ENCODE measurements at places on chromosomes 3 and 15.

DNA sequence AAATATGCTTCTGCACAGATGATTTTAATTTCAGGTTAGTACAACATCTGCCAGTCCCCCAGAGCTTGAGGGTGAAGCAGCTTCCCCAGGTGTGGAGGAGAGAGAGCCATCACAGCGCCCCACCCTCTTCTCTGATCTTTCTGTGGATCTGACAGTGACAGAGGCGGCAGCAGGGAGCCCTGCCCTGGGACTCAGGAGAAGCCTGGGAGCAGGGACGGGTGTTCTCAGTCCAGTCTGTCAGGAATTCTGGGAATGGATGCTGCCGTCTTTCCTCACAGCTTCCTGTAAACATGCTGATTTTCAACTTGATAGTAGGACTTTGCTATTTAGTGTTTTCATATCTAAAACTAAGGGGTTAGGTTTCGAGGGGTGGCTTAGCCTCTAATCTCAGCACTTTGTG, 11.4 kb upstream of the RAB8B start:
- DNase-seq: no peak

DNA sequence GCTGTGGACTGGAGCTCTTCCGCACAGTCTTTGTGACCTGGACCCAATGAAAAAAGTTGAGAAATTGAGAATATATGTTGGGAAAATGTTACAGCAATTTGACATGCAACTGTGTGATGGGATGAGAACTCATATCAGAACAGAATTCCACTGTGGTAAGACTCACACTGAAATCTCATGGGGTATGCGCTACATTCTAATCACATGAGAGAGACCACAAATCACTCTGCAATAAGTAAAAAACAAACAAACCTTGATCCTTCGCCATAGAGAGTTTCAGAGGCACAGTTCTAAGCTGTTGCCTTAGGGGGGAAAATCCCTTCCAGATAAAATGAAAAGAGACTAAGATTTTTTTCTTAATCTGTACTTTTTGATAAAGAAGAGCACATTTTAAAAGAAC, 37.3 kb downstream of the LMCD1 start:
- no peak for DNase-seq

DNA sequence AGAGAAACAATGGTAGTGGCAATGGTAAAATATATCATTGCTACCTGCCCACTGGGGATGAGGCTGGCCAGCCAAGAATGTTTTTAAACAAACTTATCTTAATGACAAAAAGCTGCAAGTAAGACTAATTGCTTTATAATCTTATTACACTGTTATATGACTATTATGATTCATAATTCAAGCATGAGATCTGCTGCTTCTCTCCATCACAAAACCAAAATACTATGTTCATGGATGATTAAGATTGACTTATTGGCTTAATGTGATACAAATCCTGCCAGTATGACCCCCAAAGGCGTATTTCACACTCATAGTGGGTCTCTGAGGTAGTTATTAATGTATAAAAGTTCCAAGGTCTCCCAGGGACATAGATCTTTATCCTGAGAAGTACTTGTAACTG, 52.6 kb downstream of the FBN1 start:
- DNase-seq: no peak

DNA sequence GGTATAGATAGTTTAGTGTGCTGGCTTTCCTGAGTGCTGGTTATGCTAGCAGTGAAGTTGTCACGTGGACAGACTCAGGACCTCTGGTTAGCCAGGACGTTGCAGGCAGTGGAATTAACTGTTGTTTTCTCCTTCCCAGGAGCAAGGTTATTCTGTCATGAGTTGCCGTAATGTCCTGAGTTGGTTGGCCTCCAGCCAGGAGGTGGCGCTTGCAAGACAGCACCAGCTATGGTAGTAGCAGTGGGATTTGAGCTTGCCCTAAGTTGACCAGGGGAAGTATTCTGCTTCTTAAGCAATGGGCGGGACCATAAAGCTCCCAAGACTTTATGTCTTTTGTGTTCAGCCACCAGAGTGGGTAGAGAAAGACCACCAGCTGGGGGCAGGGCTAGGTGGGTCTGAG, 240.7 kb upstream of the DNAJC19 start:
- DNase-seq: no peak

DNA sequence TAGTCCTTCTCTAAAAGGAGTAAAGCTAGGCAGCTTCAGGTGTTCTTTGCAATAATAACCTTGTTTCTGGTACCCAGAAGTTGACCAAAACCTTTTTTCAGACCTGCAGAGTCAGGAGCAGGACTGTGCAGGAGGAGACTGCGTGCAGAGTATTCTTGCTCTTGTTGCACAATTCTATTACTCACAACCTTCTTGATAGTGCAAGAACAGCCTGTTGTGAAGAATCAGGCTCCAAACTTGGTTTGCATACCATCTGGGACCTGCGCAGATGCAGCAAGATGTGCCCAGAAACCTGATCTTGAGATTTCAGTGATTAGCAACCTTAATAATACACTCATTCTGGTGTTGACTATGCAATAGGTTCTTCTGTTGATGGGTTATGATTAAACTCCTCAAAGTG, 111.9 kb downstream of the ATG7 start:
- no peak for DNase-seq

GRCh38 chr15:100897221-100898151, 17.9 kb downstream of the ALDH1A3 start:
- DNase-seq: no peak

DNA sequence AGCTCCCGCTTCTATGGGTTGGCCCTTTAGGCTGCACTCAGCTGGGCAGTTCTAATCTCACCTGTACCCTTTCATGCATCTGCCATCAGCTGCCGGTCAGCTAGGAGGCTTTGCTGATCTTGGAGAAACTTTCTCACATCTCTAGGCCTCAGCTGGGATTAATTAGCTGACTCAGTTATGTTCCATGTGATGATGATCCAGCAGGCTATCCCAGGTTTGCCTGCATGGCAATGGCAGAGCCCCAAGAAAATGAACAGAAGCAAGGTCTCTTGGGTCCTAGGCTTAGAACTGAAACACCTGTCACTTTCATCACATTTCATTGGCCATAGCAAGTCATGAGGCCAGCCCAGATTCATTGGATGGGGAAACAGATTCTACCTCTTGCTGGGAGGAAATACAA, 304.6 kb upstream of the TBC1D5 start:
- no peak for DNase-seq

DNA sequence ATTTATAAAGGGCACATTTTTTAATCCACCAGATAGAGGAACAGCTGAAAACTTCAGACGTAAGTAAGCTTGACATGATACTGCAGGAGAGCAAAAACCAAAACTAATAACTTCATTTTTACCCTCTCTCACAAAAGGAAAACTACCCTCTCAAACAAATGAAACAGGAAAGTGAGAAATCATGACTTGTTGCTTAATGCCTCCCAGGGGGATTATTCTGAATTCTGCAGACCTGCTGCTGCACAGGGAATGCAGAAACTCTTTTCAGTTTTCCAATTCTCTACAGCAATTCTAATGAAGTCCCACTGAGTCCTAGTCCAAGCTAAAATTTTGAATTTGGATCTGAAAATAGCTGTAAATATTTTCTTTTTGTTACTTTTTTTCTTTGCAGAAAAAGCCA, 637.1 kb upstream of the CCDC54 start:
- no peak for DNase-seq

GRCh38 chr3:120275618-120276017, 9.4 kb downstream of the GPR156 start:
- DNase-seq: no peak

DNA sequence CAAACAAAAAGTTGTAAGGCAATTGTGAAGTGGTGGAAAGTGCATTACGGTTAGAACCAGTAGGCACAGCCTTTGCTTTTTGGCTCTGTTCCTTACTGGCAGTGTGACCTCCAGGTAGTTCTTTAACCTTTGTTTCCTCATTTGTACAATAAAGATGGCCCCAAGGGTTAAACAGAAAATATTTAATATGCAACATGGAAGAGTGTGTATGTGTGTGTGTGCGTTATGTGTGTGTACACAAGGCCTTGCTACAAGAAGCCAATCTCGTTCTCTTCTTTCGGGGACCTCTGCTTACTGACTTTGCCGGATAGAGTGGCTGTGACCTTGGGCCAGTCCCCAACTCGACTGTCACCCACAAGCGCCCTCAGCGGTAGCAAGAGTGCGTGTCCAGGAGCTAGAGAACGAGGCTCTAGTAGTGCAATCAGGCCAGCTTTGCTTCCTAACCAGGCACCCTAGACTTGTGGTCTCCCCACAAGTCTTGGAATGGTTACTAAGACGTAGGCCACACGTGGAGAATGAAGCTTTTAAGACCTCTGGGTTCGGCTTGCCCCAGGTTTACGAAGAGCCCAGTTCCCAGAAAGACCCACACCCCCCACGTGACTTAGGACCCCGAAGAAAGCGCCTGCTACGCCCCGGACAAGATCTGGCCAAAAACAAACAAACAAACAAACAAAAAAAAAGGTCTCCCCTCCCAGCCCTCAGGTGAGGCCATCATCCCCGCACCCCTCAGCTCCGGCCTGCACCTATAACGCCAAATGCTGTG, 593 bp downstream of the CIAO2A start:
- DNase-seq: no peak

GRCh38 chr3:162489853-162490252, 993.2 kb downstream of the OTOL1 start:
- no peak for DNase-seq

GRCh38 chr15:74403588-74403919, 30.2 kb downstream of the SEMA7A start:
- no peak for DNase-seq

- no peak for DNase-seq
Observed at GRCh38 chr3:64440498-64440897, 215.2 kb upstream of the PRICKLE2 start.

- no peak for DNase-seq
Observed at GRCh38 chr3:835096-835495, 257.7 kb upstream of the CNTN6 start.

DNA sequence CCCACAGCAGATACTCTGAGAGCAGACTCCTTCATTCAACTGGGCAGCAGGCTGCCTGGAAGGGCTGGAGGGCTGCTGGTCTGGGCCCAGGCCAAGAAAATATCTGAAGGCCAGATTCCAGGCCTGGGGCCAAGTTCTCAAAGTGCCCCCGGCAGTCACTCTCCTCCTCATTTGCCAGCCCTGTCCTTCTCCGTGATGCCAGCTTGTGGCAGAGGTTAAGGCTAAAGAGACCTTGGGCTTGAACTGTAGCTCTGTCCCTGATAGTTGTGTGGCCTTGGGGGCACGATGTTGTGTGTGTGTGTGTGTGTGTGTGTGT, 39.0 kb downstream of the FAM3D start:
- no peak for DNase-seq

DNA sequence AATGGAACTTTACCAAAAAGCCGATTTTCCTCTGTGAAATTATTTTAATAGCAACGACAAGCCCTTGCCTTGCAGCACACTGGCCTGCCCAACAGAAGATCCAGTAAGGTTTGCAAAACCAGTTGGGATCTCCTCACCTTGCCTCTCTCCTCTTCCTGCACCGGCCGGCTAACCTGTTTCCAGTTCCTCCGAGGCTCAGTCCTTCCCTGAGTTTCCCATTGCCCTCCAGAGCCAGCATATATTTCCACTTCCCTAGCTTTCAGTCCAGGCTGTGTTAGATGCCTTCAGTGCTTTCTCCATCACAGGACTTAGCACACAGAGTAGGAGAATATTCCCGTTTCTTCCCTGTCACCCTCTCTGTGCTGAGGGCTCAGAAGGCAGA, 60.3 kb downstream of the NOX5 start:
- no peak for DNase-seq

DNA sequence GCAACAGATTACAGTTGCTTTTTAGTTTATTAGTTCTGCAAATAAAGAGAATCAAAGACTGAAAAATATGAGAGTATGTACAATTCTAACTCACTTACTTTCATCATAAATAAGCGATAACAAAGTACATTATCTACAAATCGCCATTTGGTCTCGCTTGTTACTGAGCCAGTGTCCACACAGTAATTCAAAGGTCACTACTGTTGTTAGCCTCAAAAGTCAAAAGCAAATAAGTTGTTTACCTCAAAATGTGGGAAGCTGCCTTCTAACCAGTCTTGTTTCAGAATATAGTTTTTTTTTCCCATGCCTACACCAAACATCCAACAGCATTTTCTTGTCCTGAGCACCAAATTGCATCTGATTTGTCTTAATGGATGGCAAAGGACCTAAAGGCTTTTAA, 127.4 kb upstream of the FAM3D start:
- DNase-seq: no peak

DNA sequence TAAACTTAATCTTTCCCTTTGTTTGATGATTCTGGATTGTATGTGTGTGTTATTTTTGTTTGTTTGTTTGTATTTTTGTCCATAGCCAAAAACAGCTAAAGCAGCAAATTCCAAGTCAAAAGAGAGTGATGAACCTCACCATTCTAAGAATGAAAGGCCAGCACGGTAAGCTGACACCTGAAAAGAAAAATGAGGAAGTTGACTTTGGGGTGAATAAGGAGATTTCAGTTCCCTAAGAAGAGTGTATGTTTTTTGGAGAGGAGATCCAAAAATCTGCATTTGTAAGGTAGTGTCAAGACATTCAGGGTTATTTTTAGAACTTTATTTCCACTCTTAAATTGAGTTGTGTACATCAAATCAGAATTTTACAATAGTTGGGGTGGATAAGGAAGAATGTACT, 52.3 kb upstream of the UTS2B start:
- no peak for DNase-seq

GRCh38 chr15:78018946-78019644, 58.4 kb downstream of the TBC1D2B start:
- DNase-seq: no peak

GRCh38 chr3:178513546-178514380, 22.5 kb upstream of the KCNMB2 start:
- no peak for DNase-seq

DNA sequence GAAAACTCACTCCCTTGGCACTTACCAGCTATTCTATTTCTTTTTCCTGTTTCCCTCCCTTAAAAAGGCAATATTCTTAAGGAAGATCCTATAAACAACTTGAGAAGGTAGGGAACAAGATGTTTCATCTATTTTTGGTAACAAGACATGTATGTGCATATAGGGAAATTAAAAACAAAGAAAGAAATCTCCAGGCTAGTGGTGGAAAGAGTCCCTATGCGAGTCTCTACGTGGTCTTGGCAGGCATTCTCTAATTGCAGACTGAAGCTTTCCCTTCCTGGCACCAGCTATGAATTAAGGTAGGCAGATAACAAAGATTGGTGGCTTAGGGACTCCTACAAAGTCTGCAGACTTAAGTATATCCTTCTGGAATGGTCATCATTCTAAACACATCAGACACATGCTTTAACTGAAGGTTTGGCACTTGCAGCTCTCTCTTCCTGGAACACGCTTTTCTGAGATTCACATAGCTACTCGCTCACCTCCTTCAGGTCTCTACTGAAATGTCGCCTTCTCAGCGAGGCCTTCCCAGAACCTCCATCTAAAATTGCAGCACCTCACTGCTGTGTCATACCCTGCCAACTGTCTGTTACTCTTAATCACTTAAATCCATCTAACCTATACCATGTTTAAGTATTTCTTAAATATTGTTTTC, 336.0 kb downstream of the VGLL3 start:
- no peak for DNase-seq

GRCh38 chr3:23712656-23713559, 92.8 kb upstream of the UBE2E1 start:
- DNase-seq: no peak

DNA sequence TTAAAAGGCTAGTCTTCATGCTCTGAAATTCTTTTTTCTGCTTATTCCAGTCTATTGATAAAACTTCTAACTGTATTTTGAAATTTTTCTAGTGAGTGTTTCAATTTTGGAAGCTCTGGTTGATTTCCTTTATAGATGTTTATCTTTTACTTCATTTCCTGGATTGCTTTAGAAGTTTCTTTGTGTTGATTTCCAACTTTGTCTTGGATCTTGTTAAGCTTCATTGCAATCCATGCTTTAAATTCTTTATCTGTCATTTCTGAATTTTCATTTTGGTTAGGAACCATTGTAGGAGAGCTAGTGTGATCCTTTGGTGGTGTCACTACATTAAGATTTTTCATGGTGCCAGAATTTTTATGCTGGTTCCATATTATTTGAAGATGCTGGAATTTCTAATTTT, 105.2 kb upstream of the DCBLD2 start:
- DNase-seq: no peak

All from stimulated activated CD4-positive, alpha-beta T cell treated with anti-CD3 and anti-CD28 coated beads, Interleukin-15, amount 100 ng/mL, for 1 hour (primary cell).